ENCODE measurements at places on chromosomes 7 and 10.

- no peak for DNase-seq
Measured at GRCh38 chr10:71255808-71256660, 43.7 kb downstream of the UNC5B start.

- no peak for DNase-seq
Measured at GRCh38 chr7:45125193-45125904, 13.9 kb upstream of the TBRG4 start.

DNA sequence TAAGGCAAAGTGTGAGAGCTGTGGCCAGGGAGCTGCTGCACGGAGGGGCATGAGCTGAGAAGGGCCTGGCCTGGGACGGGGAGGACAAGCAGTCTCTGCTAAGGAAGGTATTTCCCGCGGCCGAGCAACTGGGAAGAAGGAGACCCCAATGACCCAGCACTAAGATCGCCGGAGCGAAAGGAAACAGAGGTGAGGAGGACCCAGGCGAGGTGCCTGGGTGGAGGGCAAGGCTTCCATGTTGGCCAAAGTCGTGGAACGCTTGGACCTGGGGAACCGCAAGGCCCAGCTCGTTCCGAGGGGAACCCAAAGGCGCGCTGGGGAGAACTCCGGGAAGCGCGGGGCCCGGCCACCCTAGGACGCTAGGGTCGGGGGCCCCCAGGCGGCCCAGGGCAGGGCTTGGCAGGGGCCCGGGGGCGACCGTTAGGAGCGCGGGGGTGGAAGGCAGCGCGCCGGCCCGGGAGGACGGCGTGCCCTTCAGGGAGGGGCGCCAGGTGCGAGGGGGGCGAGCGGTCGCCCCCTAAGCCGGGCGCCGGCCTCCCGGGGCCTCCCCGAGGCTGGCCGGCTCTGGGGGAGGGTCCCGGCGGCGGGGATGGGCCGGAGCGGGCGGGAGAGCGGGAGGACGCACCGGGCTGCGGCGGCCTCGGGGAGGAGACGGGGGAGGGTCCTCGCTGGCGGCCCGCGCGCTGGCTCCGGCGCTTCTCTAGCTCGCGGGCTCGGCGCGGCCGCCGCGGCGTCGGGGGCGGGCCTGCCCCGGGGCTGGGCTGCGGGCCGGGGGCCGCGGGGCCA is 545 bp downstream of the GIGYF1 start:
- DNase-seq = peak; percentile 20

GRCh38 chr10:88138319-88138848 is 275.0 kb downstream of the PTEN start:
- no peak for DNase-seq

- DNase-seq = no peak
Measured at GRCh38 chr10:1605999-1606940, 131.1 kb downstream of the ADARB2 start.

- no peak for DNase-seq
Measured at GRCh38 chr10:131571346-131571745, 259.8 kb upstream of the TCERG1L start.

DNA sequence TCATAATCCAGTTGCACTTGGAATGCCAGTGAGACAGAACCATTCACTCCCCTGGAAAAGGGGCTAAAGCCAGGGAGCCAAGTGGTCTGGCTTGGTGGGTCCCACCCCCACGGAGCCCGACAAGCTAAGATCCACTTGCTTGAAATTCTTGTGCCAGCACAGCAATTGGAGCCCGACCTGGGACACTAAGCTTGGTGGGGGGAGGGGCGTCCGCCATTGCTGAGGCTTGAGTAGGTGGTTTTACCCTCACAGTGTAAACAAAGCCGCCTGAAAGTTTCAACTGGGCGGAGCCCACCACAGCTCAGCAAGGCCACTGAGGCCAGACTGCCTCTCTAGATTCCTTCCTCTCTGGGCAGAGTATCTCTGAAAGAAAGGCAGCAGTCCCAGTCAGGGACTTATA is 200.7 kb upstream of the NPSR1 start:
- DNase-seq = no peak

- DNase-seq = no peak
Measured at GRCh38 chr10:17256627-17257026, 28.6 kb downstream of the VIM start.

GRCh38 chr7:150404172-150404804 is 25.2 kb downstream of the ZNF775 start:
- no peak for DNase-seq

DNA sequence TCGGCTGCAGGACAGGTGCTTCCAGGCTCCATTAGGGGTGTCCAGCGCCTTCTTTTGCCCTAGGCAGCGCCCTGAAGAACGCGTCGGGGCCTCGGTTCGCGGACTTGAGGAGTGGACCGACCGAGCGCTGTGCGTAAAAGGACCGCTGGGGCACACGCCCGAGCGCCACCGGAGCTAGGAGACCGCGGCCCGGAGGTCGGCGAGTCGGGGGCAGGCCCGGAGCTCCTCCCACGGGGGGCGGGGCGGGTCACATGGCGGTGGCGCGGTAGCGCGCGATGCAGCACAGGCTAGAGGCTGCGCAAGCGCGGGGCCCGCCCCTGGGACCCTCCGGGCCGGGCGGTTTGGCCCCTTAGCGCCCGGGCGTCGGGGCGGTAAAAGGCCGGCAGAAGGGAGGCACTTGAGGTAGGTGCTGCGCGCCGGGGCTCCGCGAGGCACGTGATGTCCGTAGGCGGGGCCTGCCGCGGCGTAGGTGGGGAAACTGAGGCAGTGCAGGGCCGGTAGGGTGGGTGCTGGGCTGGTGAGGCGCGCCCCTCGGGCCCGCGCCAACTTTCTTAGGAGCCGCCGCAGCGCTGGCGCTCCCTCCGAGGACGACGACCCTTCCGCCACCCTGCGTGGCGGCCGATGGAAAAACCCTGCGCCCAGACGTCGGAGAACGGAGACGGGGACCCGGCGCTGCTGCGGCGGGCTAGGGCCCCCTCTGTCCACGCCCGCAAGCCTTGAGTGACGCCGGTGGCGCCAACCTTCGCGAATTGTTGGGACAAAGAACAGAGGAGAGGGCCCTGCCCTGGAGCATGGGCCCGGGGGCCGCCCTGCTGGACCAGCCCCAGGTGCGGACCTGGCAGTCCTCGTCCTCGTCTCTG is at the start of gene PRXL2A:
Gene PRXL2A (plus strand): TSS at position 310 of the 860 bp plus-strand sequence. CDS start 11,917 bp downstream, outside the sequence.
- DNase-seq = peak; percentile 83

All from pancreas (tissue), 10 donors.